ENCODE measurements at places on chromosomes 2 and 18.

- no peak for DNase-seq
Measured at GRCh38 chr2:106555053-106555452, 67.9 kb downstream of the CD8B2 start.

GRCh38 chr18:45046228-45046627 lies 365.5 kb downstream of the SETBP1 start:
- DNase-seq = no peak

GRCh38 chr2:239514754-239515530 lies 114.1 kb upstream of the HDAC4 start:
- DNase-seq = no peak

GRCh38 chr2:239309398-239310245 lies 91.2 kb downstream of the HDAC4 start:
- no peak for DNase-seq

- no peak for DNase-seq
Measured at GRCh38 chr2:228688007-228688645, 506.6 kb upstream of the SPHKAP start.

DNA sequence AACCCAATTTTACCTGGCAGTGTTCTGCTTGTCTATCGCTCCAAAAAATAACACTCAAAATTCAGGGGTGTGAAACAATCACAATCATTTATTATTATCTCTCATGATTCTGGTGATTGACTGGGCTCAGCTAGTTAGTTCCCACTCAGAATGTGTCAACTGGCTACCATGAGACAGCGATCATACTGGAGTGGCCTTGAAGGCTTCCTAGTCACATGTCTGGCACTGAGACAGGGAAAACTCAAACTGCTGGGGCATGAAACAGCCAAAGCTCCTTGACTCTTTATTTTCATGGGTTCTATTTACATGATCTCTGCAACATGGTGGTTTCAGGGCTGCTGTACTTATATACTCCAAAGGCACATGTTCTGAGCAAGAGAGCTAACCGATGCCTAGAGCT lies 6.2 kb upstream of the ANXA4 start:
- peak; percentile 47 for DNase-seq

- no peak for DNase-seq
Measured at GRCh38 chr2:71863396-71863795, 284.3 kb downstream of the CYP26B1 start.

DNA sequence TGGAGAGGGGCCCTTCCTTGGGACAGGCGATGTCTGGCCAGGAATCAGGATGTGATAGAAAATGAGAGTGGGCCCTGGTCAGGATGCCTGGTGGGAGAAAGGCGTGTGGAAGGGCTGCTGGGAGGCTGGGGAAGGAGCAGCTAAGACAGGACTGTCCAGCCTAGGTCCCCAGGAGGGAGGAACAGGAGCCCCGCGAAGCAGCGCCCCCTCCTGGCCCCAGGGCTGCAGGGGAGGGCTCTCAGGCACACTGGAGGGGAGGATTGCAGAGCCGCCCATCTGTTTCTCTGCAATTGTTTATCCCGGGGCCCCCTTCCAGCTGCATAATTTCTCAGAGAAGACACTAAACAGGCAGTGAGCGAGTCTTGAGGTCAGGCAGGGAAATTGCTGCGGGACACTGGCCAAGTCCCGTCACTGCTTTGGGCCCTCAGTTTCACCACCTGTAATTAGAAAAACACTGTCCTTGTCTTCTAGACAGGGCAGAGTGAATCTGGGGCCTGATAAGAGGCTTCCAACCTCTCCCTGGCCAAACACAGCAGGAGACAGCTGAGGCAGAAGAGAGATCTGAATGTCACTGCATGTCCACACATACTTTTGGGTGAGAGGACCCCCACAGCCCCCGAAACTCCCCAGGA lies 3.9 kb upstream of the NPPC start:
- no peak for DNase-seq

DNA sequence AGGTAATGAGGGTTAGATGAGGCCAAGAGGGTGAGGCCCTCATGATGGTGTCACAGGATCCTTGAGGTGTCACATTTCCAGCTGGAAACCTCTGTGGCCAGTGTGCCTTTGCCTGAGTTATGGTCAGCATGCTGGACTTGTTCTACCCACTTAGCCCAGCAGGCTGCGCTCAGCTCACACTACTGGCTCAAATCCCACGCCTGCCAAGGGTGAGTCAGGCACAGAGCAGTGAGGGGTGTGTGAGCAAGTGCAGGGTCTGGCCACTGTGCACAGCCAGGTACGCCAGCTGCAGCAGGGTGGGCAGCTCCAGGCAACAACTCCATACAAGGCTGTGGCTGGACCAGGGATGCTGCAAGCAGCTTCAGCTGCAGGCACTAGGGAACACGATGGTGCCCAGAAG lies 616.6 kb upstream of the FSHR start:
- peak; percentile 60 for DNase-seq

GRCh38 chr2:219107758-219108157 lies 47.0 kb upstream of the IHH start:
- no peak for DNase-seq

GRCh38 chr2:42962508-42962953 lies 170.1 kb upstream of the HAAO start:
- DNase-seq = no peak

DNA sequence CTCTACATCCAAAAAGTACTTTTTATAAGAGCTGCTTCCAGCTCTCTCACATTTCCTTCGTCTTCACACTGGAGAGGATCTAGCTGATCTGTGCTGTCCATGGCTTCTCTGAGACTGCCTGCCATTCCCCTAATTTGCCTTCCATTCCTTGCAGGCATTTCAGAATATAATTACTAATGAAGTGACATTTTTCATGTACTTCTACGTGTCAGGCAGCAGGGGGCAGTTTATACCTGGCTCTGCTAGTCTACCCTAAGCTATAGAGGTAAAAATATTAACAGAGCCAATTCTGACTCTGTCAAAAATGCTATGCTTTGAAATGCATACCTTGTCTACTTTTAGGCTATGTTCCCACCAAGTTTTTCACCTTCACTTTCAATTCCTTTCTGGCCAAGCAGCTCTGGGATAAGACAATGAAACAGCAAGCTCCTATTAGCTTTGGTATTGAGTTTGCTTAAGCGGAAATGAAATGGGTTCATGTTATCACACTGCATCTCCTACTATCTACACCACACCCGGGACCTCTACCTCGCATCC lies 81.9 kb downstream of the MEP1B start:
- peak; percentile 66 for DNase-seq

GRCh38 chr2:73069855-73070642 lies 1.5 kb downstream of the SFXN5 start:
- peak; percentile 24 for DNase-seq

- DNase-seq = no peak
Measured at GRCh38 chr18:22606563-22607283, 189.0 kb upstream of the CTAGE1 start.

- DNase-seq = no peak
Measured at GRCh38 chr2:145021962-145022665, 502.2 kb upstream of the ZEB2 start.

DNA sequence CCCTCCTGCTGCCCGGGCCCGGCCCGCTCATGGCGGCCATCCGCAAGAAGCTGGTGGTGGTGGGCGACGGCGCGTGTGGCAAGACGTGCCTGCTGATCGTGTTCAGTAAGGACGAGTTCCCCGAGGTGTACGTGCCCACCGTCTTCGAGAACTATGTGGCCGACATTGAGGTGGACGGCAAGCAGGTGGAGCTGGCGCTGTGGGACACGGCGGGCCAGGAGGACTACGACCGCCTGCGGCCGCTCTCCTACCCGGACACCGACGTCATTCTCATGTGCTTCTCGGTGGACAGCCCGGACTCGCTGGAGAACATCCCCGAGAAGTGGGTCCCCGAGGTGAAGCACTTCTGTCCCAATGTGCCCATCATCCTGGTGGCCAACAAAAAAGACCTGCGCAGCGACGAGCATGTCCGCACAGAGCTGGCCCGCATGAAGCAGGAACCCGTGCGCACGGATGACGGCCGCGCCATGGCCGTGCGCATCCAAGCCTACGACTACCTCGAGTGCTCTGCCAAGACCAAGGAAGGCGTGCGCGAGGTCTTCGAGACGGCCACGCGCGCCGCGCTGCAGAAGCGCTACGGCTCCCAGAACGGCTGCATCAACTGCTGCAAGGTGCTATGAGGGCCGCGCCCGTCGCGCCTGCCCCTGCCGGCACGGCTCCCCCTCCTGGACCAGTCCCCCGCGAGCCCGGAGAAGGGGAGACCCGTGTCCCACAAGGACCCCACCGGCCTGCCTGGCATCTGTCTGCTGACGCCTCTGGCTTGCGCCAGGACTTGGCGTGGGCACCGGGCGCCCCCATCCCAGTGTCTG lies 767 bp downstream of the RHOB start:
- DNase-seq = peak; percentile 66

DNA sequence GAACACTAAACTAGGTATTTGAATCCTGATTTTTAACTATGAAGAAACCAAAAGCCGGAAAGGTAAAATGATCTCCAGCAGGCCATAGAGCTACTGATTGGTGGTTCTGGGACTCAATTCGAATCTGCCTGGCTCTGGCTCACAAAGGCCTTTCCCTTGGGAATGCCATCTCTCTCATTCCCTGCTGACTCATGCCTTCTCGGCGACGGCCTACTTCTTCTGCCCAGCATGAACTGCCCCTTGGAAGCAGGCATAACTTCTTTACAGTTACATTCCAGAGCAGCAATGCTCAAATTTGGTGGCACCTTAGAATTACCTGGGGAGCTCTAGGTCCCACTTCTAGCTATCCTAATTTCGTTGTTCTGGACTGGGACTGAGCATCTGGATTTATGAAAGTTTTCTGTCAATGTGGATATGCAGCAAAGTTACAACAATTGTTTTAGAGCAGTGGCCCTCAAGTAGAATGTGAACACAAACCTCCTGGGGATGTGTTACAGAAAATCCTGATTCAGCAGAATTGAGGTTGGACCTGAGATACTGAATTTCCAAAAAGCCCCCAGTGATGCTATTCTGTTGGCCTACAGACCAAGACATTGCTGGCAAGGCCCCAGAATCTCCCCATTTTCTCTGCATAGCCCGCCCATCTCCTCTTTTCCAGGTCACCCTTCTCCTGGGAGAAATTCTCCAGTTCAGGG lies 261.1 kb downstream of the CNTNAP5 start:
- peak; percentile 3 for DNase-seq

DNA sequence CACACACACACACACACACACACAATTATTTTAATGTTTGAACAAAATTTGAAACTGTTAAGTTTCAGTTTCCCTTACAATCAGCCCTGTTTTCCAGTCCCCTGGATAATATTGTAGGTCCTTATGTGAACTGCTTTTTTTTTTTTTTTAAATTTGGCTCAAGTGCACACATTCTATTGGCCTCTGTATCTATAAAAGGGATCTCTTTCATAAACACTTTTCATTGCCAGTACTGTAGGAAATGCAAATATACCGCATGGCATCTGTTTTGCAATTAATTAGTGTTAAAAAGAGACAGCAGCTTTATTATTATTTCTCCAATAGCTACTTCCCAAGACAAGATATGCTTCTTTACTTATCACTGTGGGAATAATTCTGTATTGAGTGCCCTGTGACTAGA lies 738.7 kb downstream of the EPHA4 start:
- no peak for DNase-seq

DNA sequence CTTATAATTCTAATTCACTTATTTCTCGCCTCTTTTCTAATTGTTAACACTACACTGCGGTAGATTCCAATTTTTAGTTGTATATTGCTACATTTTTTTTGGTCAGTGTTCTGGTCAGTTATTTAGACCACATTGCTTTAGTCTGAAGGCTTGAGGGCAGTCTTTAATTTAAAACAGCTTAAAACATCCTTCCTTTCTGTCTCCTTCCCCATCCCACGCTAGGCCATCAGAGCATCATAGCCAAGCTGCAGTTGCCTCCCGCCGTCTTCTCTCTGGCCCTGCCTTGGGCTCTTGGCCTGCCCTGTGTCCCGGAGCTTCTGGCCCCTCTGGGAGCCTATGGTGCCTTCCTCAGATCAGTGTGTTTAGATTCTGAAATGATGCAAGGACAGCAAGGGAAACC lies 52.6 kb upstream of the GLI2 start:
- no peak for DNase-seq

DNA sequence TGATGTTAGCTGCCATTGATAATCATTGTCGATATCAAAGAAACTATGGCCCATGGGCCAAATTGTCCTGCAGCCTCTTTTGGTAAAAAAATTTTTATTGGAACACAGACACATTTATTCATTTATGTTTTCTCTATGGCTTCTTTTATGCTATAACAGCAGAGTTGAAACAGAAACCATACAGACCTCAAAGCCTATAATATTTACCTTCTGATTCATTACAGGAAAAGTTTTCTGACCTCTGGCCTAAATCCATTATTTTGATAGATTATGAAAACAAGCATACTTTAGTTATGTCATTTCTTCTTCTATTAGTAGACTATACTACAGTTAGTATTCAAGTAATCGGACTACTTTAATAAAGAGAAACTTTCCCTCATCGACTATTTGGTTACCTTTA lies 349.7 kb upstream of the GALNT5 start:
- DNase-seq = peak; percentile 8
